ENCODE measurements at places on chromosomes 5 and 9.

DNA sequence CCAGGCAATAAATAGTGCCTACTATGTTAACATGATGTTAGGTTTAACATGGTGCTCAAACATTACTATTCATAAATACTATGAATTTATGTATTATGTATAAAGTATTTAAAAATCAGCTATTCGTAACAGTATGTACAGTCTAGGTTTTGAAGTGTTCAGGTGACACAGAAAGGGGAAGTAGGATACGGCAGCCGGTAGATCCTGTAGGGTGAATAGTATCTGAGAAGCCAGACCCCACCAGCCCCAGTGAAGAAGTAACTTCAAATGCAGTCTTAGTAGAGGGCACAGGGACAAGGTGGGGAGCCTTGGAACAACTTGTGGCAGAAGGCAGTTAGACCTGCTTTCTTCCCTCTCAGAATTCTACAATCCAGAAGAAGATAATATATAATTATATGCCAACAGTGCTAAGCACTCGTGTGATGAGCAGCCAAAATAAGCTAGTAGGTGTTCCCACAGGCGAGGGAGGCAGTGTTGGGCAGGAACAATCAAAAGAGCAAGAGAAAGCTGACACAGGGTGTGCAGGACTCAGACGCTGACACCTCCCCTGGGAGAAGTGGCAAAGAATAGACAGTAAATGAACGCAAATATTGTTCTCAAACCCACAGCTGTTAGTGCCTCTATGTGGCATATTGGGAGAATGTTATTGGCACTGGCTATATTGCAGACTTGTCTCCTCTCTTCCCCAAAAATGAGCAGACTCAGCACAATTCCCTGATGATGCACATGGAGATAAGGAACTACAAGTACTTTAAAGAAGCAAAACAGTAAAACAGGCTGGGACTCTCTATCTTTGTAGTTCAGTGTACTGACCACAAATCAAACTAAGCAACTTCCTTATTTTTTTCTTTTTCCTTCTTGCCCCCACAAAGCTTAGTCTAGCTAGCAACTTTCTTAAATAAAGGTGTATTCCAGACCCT, 4.6 kb downstream of the ZNF367 start:
- no peak for DNase-seq

GRCh38 chr5:120091376-120091948, 372.6 kb upstream of the PRR16 start:
- DNase-seq: no peak

DNA sequence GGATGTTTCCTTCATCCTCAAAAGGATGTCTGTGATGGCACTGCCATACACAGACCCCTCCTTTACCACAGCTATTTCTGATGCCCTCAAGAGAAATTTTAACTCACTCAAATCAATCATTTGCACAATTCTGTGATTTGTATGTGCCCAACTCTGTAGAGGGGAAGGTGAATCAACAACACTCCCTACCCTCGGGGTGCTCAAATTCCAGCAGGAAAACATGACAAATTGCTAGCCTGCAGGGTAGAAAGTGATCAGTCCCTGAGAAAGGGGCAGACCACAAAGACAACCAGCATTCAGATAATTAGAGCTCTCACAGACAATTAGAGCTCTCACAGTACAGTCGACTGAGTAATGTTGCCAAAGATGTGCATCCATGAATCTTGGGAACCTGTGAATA, 45.3 kb upstream of the FOXE1 start:
- DNase-seq: no peak

DNA sequence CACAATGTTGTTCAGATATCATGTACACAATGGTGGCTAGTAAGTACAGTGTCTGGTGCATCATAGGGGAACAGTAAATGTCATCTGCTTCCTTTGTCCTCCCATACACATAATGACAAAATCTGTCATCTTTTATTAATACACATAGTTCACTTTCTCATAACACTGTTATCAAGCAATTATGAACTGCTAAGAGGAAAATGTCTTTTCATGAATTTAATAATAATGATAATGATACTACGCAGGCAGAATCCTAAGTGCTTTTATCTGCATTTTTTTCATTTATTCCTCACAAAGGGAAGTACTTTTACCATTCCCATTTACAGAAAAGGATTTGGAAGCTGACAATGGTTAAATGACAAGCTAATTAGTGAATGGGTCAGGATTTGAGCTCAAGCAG, 35.7 kb downstream of the DPYSL3 start:
- no peak for DNase-seq

- no peak for DNase-seq
Observed at GRCh38 chr9:34143116-34143515, 16.6 kb upstream of the DCAF12 start.

GRCh38 chr5:5615569-5615968, 193.1 kb downstream of the ICE1 start:
- no peak for DNase-seq

DNA sequence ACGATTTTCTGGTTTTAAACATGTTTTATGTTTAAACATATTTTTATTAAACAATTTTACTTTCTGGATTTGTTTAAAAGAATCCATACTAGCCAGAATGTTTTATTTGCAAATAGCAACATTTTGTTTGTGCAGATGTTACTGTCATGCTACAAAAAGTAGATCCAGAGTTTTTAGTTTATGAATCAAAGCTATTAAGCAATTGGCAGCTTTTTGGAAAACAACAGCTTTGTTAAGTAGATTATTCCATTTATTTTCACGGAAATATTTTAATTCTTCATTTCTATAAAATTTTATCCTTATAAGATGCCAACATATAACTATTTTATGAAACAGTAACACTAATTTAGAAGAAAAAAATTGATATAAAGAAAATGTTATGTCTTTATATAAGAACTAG, 60.9 kb downstream of the DROSHA start:
- no peak for DNase-seq

DNA sequence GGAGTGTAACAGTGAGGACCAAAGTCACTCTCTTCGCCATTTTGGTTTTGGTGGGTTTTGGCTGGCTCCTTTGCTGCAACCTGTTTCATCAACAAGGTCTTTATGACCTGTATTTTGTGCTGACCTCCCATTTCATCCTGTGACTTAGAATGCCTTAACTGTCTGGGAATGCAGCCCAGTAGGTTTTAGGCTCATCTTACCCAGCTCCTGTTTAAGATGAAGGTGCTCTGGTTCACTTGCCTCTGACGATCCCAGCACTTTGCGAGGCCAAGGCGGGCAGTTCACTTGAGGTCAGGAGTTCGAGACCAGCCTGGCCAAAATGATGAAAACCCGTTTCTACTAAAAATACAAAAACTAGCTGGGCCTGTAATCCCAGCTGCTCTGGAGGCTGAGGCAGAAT, 1.8 kb upstream of the CKS2 start:
- DNase-seq: no peak

DNA sequence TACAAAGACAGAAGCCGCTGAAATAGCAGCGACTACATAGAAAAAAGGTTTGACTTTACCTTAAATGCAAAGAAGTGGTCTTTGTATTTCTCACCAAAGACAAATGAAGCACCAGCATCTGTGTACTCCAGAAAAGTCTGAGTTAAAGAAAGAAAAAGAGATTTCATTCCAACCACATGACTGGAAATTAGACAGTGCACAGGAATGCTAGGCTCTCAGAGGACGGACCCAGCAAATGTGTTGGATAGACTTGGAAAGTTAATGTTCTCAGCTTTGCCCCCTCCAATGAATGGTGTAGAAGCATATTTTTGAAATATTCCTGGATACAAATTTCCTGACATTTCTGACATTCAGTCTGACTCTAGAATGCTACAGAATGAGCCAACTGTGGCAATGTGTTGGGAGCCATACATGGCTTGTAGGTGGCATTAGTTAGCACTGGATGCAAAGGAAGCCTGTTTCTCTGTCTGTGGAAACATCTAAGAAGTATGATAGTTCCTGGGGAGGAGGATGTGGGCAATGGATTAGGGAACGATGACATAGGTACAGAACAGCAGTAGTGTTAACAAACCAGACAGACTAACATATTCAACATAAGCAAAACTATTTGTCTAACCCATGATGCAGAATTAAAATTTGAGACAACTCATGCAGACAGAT, 43.3 kb downstream of the SLC28A3 start:
- DNase-seq: peak; percentile 63

DNA sequence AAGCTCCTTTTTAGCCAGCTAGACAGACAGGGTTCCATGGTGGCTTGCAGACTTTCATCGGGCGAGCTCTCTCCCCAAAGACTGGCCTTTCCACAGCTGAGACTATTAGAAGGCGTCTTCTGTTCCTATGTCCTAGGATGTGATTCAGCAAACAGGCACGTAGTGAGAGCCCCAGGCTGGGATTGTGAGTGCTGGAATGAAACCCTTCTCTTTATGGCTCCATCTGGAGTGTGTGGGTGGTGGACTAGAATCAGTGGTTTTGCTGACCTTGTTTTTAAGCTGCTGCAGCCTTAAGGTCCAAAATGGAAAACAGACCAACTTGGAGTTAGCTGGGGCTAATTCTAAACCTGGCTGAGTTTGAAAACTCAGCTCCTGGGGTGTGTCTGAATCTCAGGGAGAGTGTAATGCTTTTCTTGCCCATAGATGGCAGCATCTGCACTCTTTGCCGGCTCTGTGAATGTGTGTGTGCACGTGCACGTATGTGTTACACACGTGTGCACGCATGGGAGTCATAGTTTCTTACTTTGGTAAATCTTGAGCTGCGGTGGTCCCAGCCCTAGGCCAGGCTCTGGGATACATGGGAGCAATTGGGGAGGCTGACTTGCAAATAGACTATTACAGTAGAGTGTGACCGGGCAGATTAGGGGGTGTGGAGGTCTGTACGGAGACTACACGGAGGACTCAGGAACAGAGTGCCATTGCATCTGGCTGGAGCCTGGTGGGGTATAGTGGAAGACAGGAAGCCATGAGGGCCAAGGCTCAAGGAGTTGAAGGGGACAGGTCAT, 10.7 kb downstream of the GSN start:
- DNase-seq: peak; percentile 98

GRCh38 chr5:18712936-18713485, 1078.8 kb downstream of the TAF11L14 start:
- DNase-seq: no peak

GRCh38 chr9:112278152-112278551, 55.3 kb downstream of the PTBP3 start:
- no peak for DNase-seq

DNA sequence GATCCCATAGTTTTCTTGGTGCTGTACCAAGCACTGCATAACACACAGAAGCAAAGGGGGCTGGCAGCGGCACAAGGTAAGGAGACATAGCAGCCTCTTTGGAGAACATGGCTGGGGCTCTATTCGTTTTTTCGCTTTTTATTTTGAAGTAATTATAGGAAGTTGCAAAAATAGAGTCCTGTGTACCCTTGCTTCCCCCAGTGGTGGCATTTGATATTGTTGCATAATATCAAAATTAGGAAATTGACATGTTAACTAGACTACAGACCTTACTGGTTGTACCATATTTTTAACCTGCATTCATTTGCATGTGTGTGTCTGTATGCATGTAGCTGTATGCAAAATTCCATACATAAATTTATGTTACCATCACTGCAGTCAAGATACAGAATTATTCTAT, 6.6 kb upstream of the UBQLN1 start:
- no peak for DNase-seq

GRCh38 chr9:21902136-21902535, 92.1 kb downstream of the CDKN2A start:
- DNase-seq: no peak

- DNase-seq: peak; percentile 97
Observed at GRCh38 chr5:173781816-173782670, 106.1 kb upstream of the CPEB4 start.

DNA sequence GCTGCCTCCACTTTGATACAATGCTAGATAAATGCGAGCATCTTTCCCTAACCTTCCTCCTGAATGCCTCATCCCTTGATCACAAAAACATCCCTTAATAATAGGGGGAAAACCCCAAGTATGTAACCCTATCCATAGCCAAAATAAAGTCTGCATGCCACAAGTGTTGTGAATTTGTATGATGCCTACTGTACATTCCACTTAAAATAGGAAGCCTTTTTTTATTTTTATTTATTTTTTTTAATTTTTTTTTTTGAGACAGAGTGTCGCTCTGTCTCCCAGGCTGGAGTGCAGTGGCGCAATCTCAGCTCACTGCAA, 207.0 kb downstream of the AOPEP start:
- no peak for DNase-seq

DNA sequence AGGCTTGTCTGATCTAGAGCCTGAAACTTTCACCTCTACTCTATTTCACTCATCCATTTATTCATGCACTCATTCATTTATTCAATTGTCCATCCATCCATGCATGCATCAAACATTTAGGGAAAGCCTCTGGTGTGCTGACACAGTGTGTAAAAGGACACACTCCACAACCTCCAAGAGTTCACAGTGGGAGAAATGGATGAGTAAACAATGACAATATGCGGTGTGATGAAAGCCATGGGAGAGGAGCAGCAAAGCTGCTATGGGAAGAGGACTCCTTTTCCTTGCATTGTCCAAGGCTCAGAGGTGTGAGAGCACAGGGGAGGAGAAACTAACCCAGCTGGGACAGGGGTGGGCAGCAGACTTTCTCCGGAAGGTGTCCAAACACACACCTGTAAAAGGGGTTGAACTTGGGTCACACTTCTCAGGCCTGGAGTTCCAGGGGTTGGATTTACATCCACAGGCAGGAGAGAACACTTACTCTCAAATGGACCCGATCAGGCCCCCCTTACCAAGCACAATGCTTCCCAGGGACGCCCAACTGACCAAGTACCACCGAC, 21.2 kb upstream of the PFDN1 start:
- DNase-seq: peak; percentile 37

GRCh38 chr5:65483546-65484346, 2.0 kb upstream of the ADAMTS6 start:
- DNase-seq: peak; percentile 86

DNA sequence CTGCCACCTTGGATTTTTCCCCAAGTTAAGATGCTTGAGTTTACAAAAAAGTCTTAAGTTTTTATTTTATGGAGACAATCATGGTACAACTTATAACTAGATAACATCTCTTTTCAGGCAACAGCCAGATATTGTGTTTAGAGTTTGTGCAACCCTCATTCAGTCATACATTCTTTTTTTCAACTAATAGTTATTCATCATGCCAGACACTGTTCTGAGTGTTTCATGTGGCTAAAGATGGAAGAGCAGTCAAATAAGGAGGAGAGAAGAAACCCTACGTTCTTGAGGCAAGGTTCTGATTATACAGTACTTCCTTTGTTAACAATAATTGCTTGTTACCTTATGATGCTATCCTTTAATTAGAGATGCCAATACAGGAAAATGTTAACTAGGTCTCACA, 42.1 kb upstream of the ZNF462 start:
- DNase-seq: peak; percentile 57

DNA sequence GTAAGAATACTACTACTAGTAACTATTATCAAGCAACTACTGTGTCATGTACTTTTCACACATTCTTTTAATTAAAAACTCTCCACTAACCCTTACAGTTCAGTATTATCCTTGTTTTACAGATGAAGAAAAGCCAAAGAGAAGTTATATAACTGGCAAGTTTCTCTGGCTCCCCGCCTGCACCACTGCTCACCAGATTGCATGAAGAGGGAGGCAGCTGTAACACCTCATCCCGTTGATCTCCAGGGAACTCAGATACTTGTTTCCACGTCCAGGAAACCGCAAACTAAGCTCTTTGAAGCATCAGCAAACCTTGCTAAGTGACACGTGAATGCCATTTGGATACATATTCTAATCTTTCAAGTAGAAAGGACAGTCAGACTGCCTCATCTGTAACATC, 70.3 kb downstream of the RIGI start:
- DNase-seq: no peak

Measured in amniotic epithelial cell (primary cell).